A549 treated with AZD2906 at 1 μM for 4 hours (cell line): ENCODE measurements at places on chromosomes 2 and 18. TPM values are rescaled to one million over a fixed set of nuclear protein-coding genes. Genes with fewer than 3 reads are reported as not detected.

Gene TDRD15
- total RNA-seq, result not detected in 5 replicates

Gene DCDC2C
- 0.15 to 0.82 TPM (median 0.40 TPM) in 5 replicates for total RNA-seq

Gene IL1RL1
- total RNA-seq, result 0.80 to 1.4 TPM (median 1.2 TPM) in 5 replicates

Gene SMPD4
- 72.4 to 84.4 TPM (median 82.4 TPM) in 5 replicates for total RNA-seq

Gene TMEFF2
- 0.34 to 0.46 TPM (median 0.36 TPM) in 5 replicates for total RNA-seq

Gene DUSP28
- total RNA-seq, result 5.4 to 8.2 TPM (median 7.6 TPM) in 5 replicates

Gene KATNAL2
- 1.4 to 2.4 TPM (median 1.9 TPM) in 5 replicates for total RNA-seq

Gene BOLL
- not detected in 5 replicates for total RNA-seq

Gene BMP10
- total RNA-seq, result not detected in 5 replicates

Gene DHRS9
- total RNA-seq, result 3.1 to 3.9 TPM (median 3.4 TPM) in 5 replicates

Gene MROH2A
- 0.11 to 0.23 TPM (median 0.18 TPM) in 4 of 5 replicates, not detected in the other for total RNA-seq

Gene FEV
- total RNA-seq, result not detected in 5 replicates

Gene NYAP2
- 0.02 TPM in 2 of 5 replicates, not detected in the others for total RNA-seq

Gene OSR1
- total RNA-seq, result 7.3 to 9.7 TPM (median 7.4 TPM) in 5 replicates

Gene POTEC
- total RNA-seq, result not detected in 5 replicates

Gene AQP4
- 0.05 TPM in 1 of 5 replicates, not detected in the others for total RNA-seq

Gene CHRND
- not detected in 5 replicates for total RNA-seq

Gene PTPN4
- 12.5 to 18.8 TPM (median 14.0 TPM) in 5 replicates for total RNA-seq

Gene TMBIM1
- 127 to 142 TPM (median 137 TPM) in 5 replicates for total RNA-seq

Gene GREB1L
- 3.1 to 5.9 TPM (median 5.3 TPM) in 5 replicates for total RNA-seq

Gene IL1RN
- total RNA-seq, result 0.16 to 0.37 TPM (median 0.33 TPM) in 5 replicates

Gene VWA3B
- total RNA-seq, result 0.09 to 0.14 TPM (median 0.12 TPM) in 3 of 5 replicates, not detected in the others

Gene SATB2
- total RNA-seq, result 2.7 to 3.2 TPM (median 3.0 TPM) in 5 replicates

Gene WDPCP
- 3.5 to 5.0 TPM (median 3.6 TPM) in 5 replicates for total RNA-seq

Gene NFE2L2
- total RNA-seq, result 35.6 to 43.9 TPM (median 37.3 TPM) in 5 replicates

Gene TGFA
- 4.3 to 5.7 TPM (median 4.6 TPM) in 5 replicates for total RNA-seq

Gene STARD6
- not detected in 5 replicates for total RNA-seq

Gene LRRTM1
- total RNA-seq, result not detected in 5 replicates

Gene MC5R
- 0.03 to 0.06 TPM (median 0.05 TPM) in 3 of 5 replicates, not detected in the others for total RNA-seq

Gene FOXI3
- 0.05 to 0.06 TPM (median 0.05 TPM) in 4 of 5 replicates, not detected in the other for total RNA-seq

Gene IL36G
- total RNA-seq, result not detected in 5 replicates

Gene INHBB
- 23.1 to 29.9 TPM (median 26.3 TPM) in 5 replicates for total RNA-seq

Gene NGEF
- 13.0 to 16.8 TPM (median 15.5 TPM) in 5 replicates for total RNA-seq

Gene ANKRD30BL
- total RNA-seq, result not detected in 5 replicates

Gene FAM110C
- 0.17 to 0.40 TPM (median 0.32 TPM) in 5 replicates for total RNA-seq

Gene IL36B
- total RNA-seq, result 0.11 to 0.14 TPM in 2 of 5 replicates, not detected in the others

Gene TNFAIP6
- 0.51 to 0.89 TPM (median 0.87 TPM) in 5 replicates for total RNA-seq

Gene GALM
- total RNA-seq, result 13.5 to 19.9 TPM (median 15.3 TPM) in 5 replicates

Gene NT5C1B
- total RNA-seq, result not detected in 5 replicates

Gene DSEL
- total RNA-seq, result 0.34 to 0.51 TPM (median 0.40 TPM) in 5 replicates
